ENCODE measurements at places on chromosomes 2 and 18.

DNA sequence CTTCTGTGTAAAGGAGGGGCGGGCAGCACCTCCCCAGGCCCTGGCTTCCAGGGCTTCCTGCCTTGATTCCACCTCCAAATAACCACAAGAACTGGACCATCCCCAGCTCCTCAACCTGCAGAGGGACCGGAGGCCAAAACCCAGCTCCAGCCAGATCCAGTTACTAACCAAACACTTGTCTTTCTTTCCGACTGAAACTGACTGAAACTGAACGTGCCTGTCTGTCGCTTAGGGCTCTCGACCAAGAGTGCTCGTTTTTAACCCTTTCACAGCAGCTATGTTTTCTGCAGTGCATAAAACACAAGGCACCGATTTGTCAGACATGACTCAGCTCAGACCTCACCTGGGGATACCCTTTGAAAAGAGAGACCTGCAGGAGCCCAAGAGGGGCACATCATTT, 249.9 kb upstream of the SIX2 start:
- DNase-seq, result peak; percentile 63

GRCh38 chr18:78778651-78779050, 201.0 kb upstream of the SALL3 start:
- DNase-seq, result no peak

- DNase-seq, result no peak
These were observed 39.3 kb downstream of the RAB10 start for GRCh38 chr2:26072925-26073768.

DNA sequence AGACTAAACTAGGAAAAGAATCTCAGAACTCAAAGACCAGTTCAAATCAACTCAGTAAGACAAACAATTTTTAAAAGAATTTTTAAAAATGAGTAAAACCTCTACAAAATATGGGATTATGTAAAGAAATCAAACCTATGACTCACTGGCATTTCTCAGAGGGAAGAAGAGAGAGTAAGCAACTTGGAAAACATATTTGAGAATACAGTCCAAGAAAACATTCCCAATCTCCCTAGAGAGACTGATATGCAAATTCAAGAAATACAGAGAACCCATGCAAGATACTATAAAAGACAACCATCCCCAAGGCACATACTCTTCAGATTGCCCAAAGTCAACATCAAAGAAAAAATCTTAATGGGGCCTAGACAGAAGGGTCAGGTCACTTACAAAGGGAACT, 162.7 kb downstream of the WDPCP start:
- no peak for DNase-seq

- no peak for DNase-seq
These were observed 54.4 kb downstream of the XRCC5 start for GRCh38 chr2:216163518-216163917.

DNA sequence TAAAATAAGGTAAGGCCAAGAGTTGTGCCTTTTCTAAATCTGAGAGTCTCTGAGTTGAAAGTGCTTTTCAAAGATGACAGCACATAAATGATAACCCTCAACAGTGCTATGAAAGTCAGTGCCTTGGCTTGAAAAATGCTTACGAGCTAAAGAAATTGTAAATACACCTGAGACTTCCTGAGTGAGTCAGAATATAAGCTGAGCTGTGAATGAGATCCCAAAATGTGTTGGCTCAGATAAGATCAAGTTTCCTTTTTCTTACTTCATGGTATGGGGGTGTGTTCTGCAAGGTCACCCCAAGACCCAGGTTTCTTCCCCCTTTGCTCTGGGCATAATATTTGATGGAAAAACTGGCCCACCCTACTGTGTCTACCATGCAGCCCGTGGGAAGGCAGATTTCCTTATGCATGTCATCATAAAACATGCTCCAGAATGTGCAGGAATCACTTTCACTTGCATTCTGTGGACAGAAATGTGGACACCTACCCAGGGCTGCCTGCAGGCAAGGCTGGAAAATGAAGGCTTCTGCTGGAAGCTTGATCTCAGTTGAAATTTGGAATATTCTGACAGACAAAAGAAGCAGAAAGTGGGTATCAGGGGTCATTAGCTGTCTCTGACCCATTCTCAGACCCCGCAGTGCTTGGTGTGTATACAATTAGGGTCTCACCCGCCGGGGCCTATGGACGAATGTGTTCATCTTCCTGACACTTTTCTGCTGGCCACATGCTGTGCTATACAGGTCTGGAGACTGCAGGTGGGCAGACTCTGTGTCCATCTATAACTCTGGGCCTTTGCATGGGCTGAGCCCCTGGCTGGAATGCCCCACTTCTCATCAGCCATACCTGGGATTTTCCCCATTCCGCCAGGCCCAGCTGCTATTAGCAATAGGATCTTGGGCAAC, 212.6 kb downstream of the SH3RF3 start:
- DNase-seq, result no peak

DNA sequence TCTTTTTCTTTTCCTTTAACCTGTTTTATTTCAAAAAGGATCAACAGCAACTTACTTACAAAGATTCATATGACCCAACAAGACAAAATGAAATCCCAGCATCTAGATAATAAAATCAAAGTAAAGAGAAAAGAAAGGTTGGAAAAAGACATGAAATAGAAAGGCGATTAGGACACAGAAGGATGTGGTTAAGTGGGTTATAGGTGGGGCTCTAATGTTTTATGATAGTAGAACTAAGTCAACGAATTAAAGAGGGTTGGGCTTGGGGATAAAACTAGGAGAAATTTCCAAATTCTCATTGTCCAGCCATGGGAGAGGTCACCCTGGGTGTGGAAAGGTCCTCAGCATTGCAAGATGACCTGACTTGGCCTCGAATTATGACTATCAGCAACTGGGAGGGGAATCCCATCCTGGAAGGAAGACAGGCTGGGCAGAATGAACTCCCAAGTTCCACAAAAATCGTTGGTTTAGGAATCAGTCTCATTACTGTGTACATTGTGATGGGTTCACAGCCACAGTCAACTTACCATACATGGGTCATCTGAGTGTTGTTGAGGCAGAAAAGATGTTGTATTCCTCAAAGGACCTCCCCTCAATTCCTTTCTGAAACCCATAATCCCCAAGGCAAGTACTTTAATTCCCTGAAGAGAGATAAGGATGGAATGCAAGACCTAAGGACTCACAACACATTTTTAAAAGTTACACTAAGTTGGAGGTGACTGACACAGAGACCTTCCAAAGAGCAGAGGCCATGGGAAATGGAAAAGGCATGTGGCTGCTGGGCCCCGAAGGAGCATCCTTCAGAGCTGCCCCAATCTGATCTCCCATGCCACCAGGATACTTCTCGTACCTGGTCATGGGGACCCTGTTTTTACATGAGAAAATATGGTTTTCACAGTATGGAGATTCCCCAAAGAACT, 167.6 kb downstream of the UXS1 start:
- no peak for DNase-seq

DNA sequence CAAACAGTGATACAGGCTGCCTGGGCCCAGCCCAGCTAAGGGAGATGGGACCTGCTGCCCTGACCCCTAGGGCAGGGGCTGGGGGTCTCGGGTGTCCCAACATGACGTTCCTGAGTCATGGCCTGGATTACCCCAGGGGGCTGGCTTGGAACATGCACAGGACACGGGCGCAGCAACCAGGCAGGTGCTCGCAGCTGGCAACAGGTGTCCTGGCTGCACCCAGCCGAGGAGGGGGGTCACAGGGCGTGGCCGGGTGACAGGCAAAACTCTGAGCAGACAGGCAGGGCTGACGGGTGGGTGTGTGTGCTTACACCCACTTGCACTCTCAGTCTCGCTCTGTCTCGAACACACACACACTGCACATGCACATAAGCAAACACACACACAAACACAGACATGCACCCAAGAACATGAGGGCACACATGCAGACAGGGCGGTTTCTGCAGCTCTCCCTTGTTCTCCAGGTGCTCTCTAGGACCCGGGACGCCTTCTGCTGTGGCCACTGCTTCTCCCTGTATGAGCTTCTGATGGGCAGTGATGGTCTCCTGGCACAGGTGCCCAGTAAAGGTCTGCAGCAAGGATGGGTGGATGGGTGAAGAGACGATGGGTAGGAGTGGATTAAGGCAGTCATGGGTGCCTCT, 33.7 kb upstream of the TAF1B start:
- no peak for DNase-seq

- no peak for DNase-seq
These were observed 23.9 kb downstream of the SLC66A3 start for GRCh38 chr2:11179196-11179595.

DNA sequence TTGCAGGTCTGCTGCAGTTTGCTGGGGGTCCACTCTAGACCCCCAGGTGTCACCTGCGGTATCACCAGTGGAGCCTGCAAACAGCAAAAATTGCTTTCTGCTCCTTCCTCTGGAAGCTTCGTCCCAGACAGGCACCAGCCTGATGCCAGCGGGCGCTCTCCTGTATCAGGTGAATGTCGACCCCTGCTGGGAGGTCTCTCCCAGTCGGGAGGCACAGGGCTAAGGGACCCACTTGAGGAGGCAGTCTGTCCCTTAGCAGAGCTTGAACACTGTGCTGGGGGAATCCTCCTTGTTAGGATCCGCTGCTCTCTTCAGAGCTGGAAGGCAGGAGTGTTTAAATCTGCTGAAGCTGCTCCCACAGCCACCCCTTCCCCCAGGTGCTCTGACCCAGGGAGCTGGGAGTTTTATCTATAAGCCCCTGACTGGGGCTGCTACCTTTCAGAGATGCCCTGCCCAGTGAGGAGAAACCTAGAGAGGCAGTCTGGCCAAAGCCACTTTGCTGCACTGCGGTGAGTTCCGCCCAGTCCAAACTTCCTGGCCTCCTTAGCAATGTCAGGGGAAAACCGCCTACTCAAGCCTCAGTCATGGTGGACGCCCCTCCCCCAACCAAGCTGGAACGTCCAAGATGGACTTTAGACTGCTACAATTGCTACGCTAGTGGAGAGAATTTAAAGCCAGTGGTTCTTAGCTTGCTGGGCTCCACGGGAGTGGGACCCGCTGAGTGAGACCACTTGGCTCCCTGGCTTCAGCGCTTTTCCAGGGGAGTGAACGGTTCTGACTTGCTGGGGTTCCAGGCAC, 652.5 kb downstream of the KCNJ3 start:
- no peak for DNase-seq

GRCh38 chr2:85669549-85669948, 1.6 kb upstream of the SFTPB start:
- DNase-seq, result no peak

GRCh38 chr2:85584857-85585780, 888 bp downstream of the VAMP5 start:
- DNase-seq, result no peak

DNA sequence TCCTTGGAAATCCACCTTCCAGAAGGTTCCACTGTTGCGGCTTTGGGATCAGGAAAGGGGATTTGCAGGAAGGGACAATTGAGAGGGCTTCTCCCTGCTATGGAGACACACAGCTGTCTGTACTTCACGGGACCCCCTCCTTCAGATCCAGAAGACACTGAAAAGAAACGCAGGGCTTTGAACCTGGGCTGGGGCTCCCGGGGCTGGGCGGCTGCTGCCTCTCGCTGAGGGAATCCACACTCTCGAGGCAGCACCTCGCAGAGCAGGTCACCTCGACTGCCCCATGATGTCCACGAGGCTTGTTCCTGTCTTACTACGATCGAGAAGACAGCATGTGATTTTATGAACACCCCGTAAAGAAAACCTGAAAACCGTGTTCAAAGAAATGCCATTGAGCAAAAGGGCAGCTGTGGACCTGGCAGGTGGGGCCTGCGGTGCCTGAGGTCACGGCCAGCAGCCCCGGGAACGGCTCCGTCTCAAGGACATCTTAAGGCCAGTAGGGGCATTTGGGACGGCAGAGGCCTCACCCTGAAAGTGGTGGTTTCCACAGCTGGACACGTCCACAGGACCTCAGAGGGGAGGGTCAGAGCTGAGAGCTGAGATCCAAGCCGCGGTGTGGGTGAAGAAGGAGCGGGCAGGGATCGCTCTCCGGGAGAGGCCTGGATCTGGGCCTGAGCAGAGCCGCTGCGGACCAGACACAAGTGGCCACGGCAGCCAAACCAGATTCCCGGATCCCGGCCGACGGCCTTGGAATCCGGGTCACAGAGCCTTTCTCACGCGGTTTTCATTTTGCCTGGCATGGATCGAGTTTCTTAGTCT, 165.7 kb downstream of the RTP5 start:
- DNase-seq, result no peak

DNA sequence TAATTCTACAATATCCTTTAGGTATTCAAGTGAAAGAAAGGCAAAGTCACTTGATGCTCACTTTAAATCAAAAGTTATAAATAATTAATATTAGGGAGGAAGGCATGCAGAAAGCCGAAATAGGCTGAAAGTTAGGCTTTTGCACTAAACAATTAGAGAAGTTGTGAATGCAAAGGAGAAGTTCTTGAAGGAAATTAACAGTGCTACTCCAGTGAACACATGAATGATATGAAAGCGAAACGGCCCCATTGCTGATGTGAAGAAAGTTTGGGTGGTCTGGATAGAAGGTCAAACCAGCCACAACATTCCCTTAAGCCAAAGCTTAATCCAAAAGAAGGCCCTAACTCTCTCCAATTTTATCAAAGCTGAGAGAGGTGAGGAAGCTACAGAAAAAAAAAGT, 103.1 kb upstream of the CXCR4 start:
- DNase-seq, result no peak

DNA sequence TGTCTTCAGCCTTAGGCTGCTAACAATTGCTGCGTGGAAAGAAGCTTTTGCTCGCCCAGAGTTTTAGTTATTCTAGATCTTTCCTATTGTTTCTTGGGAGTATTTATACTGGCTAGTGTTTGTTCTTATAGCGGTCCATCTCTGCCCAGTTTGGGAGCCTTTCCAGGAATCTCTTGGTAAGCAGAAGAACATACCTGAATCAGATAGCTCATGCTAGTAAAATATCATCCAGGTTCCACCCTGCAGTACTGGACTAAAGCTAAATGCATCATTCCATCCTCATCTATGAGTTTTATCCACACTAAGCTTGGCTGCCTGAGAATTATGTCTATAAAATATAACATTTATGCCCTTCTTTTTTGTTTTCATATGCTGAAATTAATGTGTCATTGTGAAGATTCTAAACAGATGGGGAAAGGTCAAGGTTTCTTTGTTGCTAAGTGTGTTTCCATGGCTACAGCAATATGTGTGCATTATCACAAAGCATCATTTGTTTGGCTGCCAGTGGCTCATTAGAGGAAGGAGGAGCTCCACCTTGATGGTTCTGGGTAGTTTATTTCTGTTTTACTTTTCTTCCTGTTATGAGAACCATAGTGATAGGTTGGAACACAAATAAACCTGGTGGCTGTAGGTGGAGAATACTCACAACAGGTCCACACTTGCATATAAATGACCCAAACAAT, 182.8 kb downstream of the PIK3C3 start:
- DNase-seq, result peak; percentile 35

GRCh38 chr2:10428355-10428754, 19.8 kb downstream of the ODC1 start:
- DNase-seq, result no peak
